ENCODE measurements at places on chromosomes 7 and 10.

- DNase-seq, result no peak
Measured at GRCh38 chr10:14185316-14186045, 145.2 kb downstream of the FRMD4A start.

DNA sequence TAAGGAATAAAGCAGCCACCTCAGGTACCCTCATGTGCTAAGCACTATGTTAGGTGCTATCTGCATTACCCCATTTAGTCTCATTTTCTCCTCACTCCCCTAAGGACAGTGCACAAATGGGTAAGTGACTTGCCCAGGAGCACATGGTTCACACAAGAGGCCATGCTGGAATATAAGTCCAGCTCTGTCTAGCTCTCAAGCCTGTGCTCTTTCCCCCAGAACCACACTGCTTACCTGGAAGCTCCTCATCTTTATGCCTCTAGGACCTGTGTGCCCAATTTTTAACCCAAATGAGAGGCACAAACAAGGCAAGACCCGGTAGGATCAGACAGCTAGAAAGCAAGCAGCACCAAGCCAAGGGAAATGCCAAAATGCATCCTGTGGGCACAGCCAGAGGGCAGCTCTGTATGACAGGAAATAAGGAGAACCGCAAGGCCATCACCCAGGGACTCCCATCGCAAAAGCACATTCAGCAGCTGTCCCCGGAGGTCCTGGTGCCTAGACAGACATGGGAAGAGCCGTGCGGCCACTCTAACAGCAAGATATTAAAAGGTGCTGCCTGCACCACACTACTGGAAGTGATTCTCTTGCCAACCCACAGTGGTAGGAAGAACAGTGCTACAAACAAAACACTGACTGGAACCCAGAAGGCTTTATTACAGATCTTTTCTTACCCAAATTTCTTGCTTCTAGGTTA, 88.1 kb downstream of the GSAP start:
- no peak for DNase-seq

DNA sequence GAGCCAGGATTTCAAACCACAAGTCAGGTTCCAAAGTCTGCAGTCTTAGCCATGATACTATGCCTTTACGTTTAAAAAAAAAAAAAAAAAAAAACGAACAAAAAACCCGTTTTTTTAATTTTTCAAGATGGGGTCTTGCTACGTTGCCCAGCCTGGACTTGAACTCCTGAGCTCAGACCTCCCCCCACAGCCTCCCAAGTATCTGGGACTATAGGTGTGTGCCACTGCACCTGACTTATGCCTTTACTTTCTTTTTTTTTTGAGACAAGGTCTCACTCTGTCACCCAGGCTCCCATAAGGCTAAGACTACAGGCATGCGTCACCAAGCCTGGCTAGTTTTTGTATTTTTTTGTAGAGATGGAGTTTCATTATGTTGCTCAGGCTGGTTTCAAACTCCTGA, 14.7 kb downstream of the ASNS start:
- no peak for DNase-seq

DNA sequence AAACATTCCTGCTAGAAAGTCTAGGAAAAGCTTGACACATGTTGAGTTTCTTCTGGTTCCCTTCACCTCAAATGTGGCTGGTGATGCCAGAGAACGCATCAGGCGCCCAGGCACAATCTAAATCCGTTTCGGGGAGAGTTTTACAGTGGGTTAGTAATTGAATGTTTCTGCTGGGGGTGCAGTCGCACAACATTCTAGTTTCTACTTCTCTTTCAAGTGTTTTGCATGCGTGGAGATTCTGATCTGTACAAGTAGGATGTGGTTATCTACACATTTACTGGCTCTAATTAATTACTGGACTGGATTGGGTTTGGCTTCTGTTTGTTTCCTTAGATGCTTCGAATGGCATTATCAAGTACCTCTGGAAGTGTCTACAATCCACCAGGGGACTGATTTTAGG, 173.8 kb downstream of the TMEM26 start:
- DNase-seq, result no peak

DNA sequence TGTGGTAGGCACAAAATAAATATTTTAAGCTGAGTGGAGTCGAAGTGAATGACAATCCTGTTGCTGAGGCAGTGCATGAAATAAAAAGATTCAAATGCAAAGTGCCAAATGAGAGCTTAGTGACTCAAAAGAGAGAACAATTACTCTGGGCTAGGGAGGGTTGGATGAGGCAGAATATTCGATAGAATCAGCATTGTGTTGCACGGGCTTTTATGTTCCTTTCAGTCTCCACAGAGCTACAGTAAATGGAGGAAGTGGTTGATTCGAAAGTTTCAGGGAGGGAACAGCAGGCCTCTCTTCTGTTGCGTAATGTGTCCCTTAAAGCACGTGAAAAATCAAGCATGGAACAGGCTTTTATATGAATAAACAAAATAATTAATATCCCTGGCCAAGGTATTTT, 599.3 kb upstream of the CELF2 start:
- DNase-seq, result no peak

DNA sequence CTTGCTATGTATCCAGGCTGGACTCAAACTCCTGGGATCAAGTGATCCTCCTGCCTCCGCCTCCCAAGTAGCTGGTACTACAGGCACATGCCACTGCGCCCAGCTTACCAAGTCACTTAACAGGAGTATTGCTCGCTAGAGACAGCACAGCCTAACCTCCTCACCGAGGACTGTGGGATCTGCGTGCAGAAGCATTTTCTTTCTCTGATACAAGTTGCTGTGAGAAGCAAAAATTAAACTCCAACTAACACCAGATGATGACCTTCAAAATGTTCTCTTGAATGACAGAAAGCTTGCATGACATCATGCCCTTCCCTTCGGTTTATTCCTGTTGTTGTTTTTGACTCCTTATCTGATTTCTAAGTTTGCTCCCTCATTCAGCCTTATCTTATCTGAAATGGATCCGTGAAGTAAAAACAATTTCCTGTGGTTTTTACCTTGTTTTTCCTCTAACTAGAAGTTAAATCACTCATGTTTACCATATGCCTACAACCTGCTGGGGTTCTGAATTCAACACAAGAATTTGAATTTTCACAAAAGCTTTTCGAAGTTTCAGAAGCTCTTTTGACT, 94.4 kb upstream of the KIF5B start:
- DNase-seq, result no peak

All from Ammon's horn (tissue), 1 donor.